ENCODE measurements at places on chromosomes 7 and 10.

- no peak for DNase-seq
Measured at GRCh38 chr10:103500481-103500880, 7.0 kb downstream of the NEURL1 start.

- no peak for DNase-seq
Measured at GRCh38 chr7:100685631-100686145, 8.4 kb downstream of the GIGYF1 start.

GRCh38 chr10:115981081-115981480 is 291.9 kb downstream of the GFRA1 start:
- no peak for DNase-seq

- no peak for DNase-seq
Measured at GRCh38 chr7:106022193-106022821, 59.2 kb downstream of the CDHR3 start.

- peak; percentile 87 for DNase-seq
Measured at GRCh38 chr7:46908770-46909169, 673.1 kb downstream of the TNS3 start.

DNA sequence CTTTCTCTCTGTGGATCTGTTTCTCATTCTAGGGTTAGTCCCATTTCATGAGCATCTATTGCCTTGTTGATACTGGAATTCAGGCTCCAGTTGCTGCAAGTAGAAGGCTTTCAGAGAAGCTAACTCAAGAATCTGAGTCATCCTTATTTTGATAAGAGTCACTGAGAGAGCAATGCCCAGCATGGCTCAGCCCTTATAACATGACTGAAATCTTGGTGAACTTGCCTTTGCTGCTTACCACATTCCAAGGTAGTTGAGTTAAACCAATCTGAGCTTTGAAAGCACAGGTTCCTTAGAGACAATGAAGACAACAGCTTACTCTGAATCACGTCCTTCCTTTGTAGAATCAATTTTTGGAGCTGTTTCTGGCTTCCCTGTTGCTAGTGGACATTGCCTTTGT is 53.6 kb upstream of the CHCHD3 start:
- peak; percentile 12 for DNase-seq

DNA sequence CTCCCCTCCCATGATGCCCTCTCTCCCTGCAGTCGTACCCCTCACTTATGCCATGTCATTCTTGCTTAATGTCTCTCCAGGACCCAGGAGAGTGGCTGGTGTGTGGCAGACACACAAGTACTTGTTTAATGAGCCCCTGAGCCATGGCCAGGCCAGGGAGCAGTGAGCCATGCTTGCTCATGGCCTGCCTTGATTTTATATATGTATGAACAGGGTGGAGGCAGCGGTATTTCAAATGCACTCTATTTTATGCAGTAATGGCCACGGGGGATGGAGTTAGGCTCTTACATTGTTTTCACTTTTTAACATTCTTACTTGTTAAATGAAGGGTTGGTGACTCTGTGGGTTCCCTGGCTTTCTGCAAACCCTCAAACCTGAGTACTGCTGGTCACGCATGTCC is 144.8 kb downstream of the FANK1 start:
- DNase-seq, result no peak

DNA sequence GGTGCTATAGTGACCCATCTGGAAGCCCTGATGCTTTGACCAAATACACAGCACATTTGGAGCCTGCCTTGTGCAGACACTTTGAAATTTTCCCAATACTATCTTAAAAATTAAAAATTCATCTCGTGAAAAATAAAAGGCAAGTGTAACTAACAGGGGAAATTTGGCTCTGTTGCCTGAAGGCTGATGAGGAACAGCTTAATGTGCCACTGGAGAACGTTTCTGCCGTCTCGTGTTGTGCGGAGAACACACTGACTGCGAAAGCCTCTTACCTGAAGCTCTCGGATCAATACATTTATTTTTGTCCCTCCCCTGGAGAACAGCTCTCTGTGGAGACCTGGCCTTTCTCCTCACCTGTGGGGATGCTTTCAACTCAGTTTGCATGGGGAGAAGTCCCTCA is 77.2 kb upstream of the CHST15 start:
- no peak for DNase-seq

GRCh38 chr10:93755443-93756116 is 2.2 kb upstream of the LGI1 start:
- DNase-seq, result no peak

DNA sequence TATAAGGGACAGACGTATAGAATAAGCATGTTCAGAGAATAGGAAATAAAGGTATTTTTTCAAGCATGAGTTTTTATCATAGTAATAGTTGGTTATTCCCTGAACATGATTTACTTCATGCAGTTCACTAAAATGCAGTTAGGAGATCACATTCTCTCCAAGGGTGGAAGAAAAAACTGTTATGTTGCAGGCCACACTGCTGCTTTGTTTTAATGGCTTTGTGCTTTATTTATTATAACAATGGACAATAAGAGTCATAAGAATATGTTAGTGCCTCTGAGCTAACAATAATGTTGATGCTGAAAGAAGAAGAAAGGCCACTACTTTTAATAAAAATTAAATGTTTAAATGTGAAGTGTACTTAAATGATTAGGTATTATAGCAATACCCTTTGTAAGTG is 78.5 kb upstream of the GATAD1 start:
- DNase-seq, result no peak

GRCh38 chr10:130455111-130455695 is 319.0 kb downstream of the GLRX3 start:
- no peak for DNase-seq
